PC-9 (cell line): ENCODE measurements at places on chromosomes 11 and 22.

DNA sequence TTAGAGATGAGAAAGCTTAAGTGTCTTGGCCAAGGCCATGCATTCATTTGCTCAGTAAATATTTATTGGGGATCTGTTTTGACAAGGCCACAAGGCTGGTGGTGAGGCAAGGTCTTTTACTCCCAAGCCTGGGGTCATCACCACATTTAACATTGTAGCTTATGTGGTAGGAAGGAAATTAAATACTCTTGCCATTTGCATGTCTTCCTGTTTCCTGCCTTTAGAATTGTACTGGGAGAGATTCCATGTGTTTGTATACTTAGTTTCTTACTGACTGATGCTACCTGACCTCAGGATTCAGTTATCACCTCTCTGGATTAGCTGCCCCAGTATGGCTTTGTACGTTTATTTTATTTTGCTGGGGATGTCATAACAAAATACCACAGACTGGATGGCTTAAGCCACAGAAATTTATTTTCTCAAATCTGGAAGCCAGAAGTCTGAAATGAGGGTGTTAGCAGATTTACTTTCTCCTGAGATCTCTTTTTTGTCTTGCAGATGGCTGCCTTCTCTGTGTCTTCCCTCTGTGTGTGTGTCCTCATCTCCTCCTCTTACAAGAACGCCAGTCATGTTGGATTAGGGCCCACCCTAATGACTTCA lies 44.8 kb downstream of the SPECC1L start:
- no peak for DNase-seq

GRCh38 chr11:110710628-110711381 lies 1.4 kb downstream of the ARHGAP20 start:
- no peak for DNase-seq

- DNase-seq, result no peak
Observed at GRCh38 chr11:110287537-110287936, 8.9 kb downstream of the RDX start.

- no peak for DNase-seq
Observed at GRCh38 chr22:18024276-18024939, at the start of gene MICAL3. TSS of gene MICAL3 (minus strand) at chr22:18024561. CDS start at chr22:17906812, 117,749 bp downstream.

GRCh38 chr11:81420668-81421250 lies 1312.9 kb downstream of the FAM181B start:
- DNase-seq, result no peak

- DNase-seq, result no peak
Observed at GRCh38 chr11:134981835-134982234, 569.8 kb upstream of the B3GAT1 start.
